Fibroblast of skin of right biceps (primary cell): ENCODE measurements at places on chromosomes 3 and 15.

DNA sequence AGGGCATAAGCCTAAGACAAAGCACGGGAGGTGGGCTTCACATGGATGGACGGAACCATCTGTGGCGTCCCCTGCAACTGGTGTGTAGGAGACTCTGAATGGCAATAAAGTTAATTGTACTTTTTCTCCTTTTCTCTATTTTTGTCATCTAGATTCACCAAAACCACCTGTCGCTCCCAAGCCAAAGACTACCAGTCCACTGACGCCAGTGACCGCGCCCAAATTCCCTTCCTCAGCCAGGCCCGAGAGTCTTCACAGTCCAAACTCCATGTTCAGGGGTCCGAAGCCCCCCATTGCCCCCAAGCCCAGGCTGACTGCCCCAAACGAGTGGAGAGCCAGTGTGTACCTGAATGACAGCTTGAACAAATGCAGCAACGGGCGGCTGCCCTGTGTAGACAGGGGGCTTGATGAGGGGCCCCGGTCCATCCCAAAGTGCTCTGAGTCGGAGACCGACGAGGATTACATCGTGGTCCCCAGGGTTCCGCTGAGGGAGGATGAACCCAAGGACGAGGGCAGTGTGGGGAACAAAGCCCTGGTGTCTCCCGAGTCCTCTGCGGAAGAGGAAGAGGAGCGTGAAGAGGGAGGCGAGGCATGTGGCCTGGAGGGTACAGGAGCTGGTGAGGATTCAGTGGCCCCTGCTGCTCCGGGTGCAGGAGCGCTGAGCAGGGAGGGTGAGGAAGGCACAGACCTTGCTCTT, at the start of gene FGD5:
Gene FGD5, plus strand, starts transcription at position 159 of the 697 bp plus-strand sequence. Its CDS starts 110 bp downstream, at position 269.
- no peak for DNase-seq

GRCh38 chr15:81887912-81888311, 157.9 kb downstream of the MEX3B start:
- peak; percentile 92 for DNase-seq

DNA sequence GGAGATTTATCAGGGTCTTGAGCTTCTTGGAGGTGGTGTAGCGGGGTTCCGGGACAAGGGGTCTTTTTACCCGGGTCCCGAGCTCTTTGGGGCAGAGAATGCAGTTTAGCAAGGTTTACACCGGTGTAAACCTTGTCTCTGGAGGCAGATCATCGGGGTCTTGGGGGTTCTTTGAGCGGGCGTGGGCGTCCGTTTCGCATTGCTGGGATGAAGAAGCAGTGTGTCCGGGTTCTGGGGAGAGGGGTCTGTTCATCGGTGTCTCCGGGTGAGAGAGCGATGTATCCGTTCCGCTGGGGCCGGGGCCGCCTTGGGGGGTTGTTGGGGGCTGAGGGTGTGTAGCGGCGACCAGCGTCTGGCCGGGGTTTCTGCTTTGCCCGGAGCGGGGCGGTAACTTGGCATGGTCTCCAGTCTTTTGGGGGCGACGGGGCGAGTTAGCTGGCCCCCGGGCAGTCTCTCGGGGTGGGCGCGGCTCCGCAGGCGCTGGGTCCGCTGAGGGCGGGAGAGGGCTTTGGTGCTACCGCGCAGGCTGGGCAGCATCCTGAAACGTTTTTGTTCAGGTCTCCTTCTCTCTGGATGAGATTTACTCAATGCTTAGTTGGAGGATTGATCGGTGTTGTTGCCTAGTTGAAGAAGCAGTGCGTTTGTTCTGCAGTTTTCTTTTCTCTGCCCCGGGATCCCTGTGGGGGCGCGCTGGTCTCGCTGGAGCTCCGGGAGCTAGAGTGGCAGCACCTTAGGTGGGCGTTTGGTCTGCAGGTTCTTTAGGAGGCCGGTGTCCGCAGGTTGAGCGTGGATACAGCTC, 843 bp downstream of the GLCE start:
- DNase-seq = peak; percentile 31

GRCh38 chr3:97895216-97895615, 73.4 kb downstream of the CRYBG3 start:
- DNase-seq = no peak

- DNase-seq = no peak
Observed at GRCh38 chr15:54962637-54963036, 234.1 kb downstream of the RSL24D1 start.

GRCh38 chr15:34436956-34437442, 609 bp downstream of the GOLGA8A start:
- DNase-seq = peak; percentile 47

- no peak for DNase-seq
Observed at GRCh38 chr15:62658498-62658897, 384.0 kb upstream of the TPM1 start.

DNA sequence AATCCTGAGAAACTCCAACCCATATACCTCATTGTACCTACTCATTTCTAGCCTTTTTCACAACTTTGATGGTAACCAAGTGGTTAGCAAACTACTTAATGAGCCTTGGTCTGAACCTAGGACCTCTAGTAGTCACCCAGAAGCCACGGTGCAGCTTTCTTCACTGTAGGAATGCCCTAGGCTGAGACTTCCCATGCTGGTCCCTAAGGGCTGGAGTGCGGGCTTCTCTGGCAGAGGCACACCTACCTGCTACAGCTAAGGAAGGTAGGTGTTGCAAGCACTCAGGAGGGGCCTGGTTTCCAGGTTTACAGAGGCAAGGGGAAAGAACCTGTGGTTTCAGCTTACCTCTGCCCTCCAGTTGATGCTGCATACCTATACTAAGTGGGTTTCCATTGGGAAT, 65.4 kb downstream of the DHX30 start:
- DNase-seq = no peak

DNA sequence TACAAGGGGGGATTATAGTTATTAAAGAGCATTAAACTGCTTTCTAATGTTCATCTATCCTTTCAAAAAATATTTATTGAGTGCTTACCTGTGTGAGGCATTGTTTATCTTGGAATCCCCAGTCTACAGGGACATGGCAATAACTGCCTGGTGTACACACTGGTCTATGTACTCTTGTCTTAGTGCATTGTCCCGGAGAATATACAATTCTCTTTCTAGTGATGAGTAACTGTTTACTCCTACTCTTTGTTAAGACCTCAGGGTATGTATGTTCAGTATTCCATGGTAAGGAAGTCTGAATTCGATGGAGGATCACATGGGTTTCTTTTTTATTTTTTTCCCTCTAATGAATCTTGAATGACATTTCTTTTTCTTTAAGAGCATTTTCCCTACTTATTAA, 772.4 kb upstream of the NR2F2 start:
- peak; percentile 12 for DNase-seq

DNA sequence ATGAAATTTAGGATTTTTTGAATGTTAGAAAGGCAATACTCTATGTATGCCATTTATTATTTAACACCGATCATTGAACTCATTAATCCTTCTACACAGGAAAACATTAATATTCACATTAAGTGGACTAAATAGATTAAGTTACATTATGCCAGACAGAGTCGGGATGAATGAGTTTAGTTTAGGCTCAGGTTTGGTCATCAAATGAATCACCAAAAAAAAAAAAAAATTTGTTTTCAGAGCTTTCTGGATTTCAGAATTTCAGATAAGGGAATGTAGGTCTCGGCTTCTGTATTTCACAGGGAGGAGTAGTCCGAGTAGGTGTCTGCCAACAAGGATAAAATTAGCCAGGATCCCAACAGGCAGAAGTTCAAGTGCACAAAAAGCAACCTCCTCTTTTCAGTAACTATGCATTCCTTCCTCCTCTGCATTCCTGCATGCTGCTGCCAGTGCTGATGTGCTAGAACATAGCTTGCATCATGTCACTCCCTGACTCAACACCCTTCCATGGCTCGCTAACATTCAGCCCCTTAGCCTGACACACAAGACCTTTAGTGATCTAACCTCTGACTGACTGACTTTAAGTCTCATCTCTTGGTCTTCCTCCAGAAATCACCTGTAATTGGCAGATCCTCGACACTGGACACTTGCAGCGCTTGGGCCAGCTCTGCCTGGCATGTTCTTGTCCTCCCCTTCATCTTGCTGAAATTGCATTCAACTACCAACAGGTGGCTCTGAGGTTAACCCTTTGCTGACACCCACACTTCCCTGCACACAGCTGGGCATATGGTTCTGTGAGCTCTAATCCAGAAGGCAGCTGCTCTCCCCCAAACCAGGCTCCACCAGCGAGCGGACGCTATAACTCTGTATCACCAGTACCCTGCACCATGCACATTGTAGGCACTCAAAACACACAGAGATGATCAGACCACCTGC, 145.4 kb upstream of the PROK2 start:
- peak; percentile 51 for DNase-seq

DNA sequence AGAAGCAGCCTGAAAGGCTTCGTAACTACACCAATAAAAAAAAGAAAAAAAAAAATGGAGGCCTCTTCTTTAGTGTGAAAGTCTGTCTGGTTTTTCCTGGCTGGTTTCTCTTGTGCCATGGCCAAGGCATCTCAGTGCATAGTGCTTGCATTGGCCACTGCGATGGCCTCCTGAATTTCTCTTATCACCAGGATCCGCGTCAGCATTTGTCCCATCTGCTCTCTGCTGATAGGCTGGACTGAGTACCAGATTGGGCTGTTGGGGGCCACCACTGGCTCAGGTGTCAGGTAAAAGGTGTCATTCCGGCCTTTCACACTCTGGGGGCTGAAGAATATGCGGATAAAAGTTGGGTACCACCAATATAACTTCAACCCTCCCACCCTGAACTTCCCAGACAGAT, 1.1 kb upstream of the IMPDH2 start:
- DNase-seq = no peak

GRCh38 chr3:24890012-24890411, 395.4 kb upstream of the THRB start:
- DNase-seq = no peak

- no peak for DNase-seq
Observed at GRCh38 chr3:122594025-122594424, 16.6 kb downstream of the PARP15 start.

GRCh38 chr15:65028338-65028737, 1.1 kb downstream of the MTFMT start:
- DNase-seq = no peak

DNA sequence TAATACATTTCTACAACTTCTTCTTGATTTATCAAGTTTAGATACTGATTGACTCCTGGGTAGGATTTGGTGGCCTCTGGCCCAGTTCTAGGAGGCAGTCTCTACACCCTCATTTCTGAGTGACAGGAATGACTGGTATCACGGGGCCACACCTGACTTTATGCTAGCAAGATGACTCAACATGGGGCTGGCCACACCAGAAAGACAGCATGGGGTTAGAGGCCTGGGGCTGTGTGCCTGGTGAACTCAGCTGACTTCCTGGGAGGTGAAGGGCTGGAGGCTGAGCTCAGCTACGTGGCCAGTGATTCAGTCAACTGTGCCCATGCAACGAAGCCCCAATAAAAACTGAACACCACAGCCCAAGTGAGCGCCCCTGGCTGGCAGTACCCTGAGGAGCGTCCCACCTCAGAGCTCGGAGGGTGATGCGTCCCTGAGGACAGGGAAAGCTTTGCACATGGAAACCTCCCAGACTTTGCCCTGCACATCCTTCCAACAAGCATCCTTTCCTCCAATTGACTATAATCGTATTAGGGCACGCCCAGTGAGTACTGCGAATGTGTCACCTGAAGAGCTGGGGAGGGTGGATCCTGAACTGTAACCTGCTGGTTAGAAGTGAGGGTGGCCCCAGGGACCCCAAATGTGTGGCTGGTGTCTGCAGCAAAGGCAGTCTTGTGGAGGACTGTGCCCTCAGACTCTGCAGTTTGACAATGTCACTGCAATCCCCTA, 57.2 kb downstream of the NIPA2 start:
- DNase-seq = peak; percentile 3

DNA sequence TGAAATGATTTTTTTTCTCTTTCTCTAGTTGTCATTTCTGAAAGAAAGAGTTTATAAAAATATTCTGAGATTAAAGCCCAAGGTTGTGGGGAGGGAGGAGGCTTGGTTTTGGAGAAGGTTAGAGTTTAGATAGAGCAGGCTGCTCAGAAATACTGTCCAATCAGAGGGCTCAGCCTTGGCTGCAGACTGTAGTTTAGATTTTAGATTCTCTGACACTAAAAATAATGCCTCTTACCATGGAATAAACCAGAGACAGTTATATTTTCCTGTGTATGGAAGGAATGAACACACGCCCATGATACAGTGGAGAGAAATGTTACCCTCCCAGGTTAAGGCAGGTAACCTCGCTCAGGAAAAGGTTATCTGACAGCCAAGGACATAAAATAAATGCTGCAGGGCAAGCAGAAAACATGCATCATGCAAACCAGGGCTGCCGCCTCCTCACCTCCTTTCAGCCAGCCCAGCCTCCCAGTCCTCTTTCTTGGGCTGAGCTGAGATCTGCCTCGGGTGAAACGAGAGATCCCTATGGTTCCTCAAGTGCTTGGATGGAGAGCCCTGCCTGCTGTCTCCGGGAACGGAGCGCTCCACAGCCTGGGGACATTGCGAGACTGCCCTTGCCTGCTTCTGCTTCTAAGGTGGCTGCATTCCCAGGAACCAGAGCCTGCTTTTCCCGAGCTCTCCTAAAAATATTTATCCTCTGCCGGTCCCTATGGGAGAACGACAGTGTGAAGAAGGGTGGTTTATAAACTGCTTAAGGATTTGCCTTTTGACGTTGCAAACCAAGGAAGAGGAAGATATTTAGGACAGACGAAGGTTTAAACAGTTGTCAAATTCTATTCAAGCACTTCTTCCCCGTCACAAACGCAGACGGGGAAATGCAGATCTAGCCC, 848 bp downstream of the NCEH1 start:
- DNase-seq = peak; percentile 36
